ENCODE measurements at places on chromosomes 5 and 9.

GRCh38 chr9:33407061-33407460, 4.7 kb upstream of the AQP7 start:
- no peak for DNase-seq

GRCh38 chr5:10707198-10708142, 53.6 kb downstream of the DAP start:
- no peak for DNase-seq

GRCh38 chr9:33178972-33179697, 12.0 kb upstream of the B4GALT1 start:
- DNase-seq: no peak

- no peak for DNase-seq
Observed at GRCh38 chr5:163473635-163474243, 13.3 kb downstream of the HMMR start.

GRCh38 chr5:66013906-66014305, 87.5 kb downstream of the ERBIN start:
- DNase-seq: no peak

GRCh38 chr5:56454219-56454862, 221.2 kb upstream of the ANKRD55 start:
- DNase-seq: no peak

GRCh38 chr5:124725040-124725434, 21.4 kb downstream of the ZNF608 start:
- no peak for DNase-seq

DNA sequence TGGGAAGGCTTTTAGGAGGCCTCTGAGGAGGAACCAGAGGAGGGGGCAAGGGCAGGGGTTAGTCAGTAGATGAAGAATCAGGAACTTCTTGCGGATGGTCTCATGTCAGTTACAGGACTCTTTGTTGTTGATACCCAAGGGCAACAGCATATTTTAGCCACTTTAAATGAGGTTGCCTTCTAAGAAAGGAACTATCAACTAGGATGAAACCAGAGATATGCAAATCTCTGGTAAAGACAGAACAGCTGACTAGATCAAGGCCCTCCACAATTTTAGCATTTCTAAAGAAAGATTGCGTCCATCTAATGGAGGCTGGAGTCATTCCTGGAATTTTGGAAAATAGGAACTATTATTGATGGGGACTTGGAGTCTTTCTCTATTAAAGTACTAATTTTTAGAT, 57.7 kb upstream of the KLF4 start:
- no peak for DNase-seq

- no peak for DNase-seq
Observed at GRCh38 chr5:58255970-58256369, 203.9 kb downstream of the PLK2 start.

GRCh38 chr9:4812858-4813257, 20.1 kb downstream of the RCL1 start:
- no peak for DNase-seq

GRCh38 chr5:3341446-3342240, 254.0 kb upstream of the IRX1 start:
- no peak for DNase-seq

GRCh38 chr5:159032656-159033350, 66.9 kb downstream of the EBF1 start:
- no peak for DNase-seq
